ENCODE measurements at places on chromosomes 12 and 14. TPM values are rescaled to one million over a fixed set of nuclear protein-coding genes. Genes with fewer than 3 reads are reported as not detected.

DNA sequence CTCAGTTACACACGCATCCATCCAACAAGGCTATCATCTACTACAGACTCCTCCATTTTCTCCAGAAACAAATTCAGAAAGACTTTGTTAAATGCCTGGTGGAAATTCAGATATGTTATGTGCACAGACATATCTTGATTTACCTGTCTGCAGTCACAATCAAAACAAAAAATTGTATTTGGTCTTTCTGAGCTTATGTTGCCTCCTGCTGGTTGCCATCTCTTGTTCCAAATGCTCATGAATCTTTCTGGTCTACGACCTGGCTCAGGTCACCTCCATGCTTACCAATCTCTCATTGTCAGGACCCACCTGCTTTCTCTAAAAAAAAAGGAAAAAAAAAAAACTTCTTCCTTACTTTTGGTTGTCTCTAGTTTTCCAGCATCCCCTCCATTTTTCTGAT, 169.2 kb upstream of the PLXNC1 start:
- no peak for DNase-seq

- peak; percentile 17 for DNase-seq
These were observed 99.5 kb downstream of the CALM1 start for GRCh38 chr14:90496379-90496778.

DNA sequence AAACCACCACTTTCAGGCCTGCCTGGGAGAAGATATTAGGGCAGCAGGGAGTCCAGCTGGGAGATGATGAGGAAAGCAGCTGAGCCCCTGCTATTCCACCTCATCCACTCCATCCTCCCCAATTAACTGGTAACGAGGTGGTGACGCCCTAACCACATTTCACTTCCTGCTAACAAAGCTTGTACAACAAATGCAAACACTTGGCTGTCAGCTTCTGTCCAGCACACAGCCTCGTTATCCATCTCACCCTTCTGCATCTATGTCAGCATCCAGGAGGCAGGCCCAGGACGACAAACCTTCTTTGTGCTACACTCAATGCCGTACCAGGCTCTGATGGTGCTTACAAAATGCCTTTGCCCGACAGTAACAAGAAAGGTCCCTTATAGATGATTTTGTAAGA, 225.4 kb downstream of the APAF1 start:
- DNase-seq = no peak

- DNase-seq = no peak
These were observed 140.3 kb upstream of the SEL1L start for GRCh38 chr14:81673930-81674329.

Gene RASAL1
- total RNA-seq = not detected

- peak; percentile 66 for DNase-seq
These were observed 36.2 kb downstream of the TMEM120B start for GRCh38 chr12:121748571-121749265.

DNA sequence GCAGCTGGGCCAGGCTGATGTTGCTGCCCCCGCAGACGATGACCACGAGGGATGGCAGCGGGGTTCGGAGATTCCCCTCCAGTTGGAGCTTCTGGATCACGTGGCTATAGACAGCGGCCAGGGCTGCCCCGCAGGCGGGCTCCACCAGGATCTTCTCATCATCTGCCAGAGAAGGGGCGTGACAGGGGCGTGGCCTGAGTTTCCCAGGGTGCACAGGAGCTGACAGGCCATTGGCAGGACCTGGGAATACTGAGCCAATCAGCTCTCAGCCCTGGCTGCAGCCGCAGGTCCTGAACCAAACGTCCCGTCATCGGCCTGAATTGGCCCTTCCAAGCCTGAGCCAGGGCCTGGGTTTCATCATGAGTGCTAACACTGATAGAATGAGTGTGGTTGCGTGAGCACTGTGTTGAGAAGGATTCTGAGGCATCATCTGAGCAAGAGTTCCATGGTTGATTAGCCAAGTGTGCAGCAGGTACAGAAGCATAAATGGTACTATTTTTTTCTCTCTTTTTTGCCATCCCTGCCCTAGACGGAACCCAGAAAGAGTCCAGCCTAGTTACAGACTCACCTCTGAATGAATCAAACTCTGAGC, 10.6 kb downstream of the SDS start:
- DNase-seq = peak; percentile 66

GRCh38 chr12:15146585-15146984, 74.6 kb downstream of the RERG start:
- DNase-seq = no peak

- no peak for DNase-seq
These were observed 3.6 kb downstream of the KRT83 start for GRCh38 chr12:52317468-52318052.

Gene ADAMTS20
- total RNA-seq = not detected

Gene GSC
- not detected for total RNA-seq

DNA sequence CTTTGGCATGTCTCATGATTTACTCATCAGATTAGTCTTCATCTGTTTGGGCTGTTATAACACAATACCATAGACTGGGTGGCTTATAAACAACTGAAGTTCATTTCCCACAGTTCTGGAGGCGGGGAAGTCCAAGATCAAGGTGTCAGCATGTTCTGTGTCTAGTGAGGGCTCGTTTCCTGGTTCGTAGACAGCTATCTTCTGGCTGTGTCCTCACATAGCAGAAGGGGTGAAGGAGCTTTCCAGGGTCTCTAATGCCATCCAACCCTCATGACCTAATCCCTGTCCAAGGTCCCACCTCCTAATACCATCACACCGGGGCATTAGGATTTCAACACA, 30.8 kb upstream of the NRDE2 start:
- no peak for DNase-seq

Gene HOXC4
- 0.37 TPM for total RNA-seq

- DNase-seq = peak; percentile 69
These were observed 45.3 kb upstream of the ATP23 start for GRCh38 chr12:57896115-57896433.

DNA sequence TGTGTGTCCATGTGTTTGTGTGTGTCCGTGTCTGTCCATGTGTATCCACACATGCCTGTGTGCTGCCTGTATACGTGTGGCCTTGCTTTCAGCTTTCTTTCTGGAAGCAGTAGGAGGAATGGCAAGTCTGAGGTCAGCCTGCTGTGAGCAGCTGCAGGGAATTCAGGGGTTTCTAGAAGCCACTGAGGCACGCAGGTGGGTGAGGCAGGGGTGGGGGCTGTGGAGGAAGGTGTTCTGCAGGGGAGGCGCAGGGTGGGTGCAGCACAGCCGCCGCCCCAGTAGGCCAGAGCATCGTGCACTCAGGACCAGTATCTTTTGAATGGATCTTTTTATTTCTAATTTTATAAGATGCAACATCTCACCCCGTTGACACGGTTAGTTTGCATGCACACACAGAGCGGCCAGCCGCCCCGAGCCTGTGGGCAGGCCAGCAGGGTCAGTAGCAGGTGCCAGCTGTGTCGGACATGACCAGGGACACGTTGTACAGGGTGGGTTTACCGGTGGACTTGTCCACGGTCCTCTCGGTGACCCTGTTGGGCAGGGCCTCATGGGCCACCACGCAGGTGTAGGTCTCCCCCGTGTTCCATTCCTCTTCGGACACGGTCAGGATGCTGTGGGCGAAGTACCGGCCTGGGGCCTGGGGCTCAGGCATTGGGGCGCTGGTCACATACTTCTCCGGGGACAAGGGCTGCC, 327.7 kb downstream of the TMEM121 start:
- DNase-seq = no peak

DNA sequence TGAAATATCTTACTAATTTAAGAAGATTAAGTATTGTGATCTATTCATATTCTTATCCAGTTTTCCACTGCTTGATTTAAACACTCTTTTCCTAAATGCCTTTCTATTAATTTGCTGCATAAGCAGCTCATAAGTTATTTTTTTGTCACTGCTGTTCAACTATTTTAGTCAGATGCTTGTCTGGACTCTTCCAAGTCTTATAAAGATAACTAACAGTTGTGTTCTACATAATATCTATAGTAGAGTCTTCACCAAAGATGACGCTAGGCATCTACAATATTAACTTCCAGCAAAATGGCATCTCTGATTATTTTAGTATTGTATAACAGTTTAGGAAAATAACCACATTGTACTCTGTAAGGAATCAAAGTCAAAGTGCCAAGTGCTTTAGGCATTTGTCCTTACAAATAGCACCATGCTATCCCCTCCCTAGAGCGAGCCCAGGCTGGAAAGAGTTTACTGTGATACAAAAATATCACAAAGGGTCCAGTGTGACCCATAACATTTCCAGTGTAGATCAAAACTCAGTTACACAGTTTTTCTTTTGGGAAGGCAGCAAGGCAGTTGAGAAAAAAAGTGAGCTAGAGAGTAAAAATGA, 98.2 kb downstream of the DENND5B start:
- no peak for DNase-seq

DNA sequence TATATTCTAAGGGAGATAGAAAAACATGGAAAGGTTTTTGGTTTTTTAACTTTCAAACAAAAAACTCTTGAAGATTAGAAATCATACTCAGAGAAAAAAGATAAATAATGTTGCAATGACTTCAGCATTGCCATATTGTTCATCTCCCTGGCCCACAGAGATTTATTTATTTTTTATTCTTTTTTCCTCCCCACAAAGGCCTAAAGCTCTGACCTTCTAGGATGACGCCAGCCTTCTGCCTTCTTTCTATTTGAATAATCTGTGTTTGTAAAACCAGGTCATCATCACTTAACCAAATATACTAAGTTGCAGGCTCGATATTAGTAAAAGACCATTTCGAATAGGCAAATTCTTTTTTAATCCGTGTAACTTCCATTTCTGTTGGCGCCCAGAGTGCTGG, 4.4 kb upstream of the DCP1B start:
- no peak for DNase-seq

Gene KLRG1
- total RNA-seq = 8.0 TPM

Gene NPFF
- total RNA-seq = not detected

GRCh38 chr12:642633-643474, 20.4 kb downstream of the NINJ2 start:
- DNase-seq = peak; percentile 91

GRCh38 chr14:44339231-44339630, 167.9 kb downstream of the FSCB start:
- DNase-seq = no peak

- no peak for DNase-seq
These were observed 2.7 kb upstream of the KLC1 start for GRCh38 chr14:103626146-103626850.

DNA sequence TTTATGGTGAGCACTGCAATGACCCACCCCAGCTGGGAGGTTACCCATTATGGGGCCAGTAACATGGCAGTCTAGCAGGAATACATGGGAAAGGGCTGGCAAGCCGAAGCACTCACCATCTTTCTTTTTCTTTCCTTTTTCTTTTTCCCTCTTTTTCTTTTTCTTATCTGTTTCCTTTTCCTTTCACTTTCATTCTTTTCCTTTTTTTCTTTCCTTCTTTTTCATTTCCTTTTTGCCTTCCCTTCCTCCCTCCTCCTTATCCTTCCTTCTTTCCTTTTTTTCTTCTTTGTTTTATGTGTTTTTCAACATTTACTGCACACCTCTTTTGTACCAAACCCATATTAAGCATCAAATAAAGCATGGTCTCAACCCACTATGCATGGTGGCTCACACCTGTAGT, 501.1 kb downstream of the MED13L start:
- no peak for DNase-seq

DNA sequence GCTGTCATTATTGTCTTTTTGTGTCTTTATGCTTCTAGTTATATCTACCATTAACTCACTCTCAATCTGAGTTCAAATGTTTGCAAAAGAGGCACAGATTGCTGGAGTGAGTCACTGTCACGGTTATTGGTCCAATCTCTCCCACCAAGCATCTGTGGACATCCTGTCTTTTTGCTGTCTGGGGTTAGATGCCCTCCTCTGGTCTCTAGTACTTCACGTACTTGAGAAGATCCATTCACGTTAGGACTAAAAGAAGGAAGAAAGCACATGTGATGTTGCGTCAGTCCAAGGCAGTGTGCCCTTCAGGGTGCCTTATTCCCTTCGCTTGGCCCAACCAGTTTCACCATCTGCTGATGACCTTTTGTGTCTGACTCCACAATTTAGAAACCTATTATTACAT, 72.3 kb upstream of the STXBP6 start:
- no peak for DNase-seq

Gene OTOGL
- total RNA-seq = 25.9 TPM

Gene CCDC177
- not detected for total RNA-seq

DNA sequence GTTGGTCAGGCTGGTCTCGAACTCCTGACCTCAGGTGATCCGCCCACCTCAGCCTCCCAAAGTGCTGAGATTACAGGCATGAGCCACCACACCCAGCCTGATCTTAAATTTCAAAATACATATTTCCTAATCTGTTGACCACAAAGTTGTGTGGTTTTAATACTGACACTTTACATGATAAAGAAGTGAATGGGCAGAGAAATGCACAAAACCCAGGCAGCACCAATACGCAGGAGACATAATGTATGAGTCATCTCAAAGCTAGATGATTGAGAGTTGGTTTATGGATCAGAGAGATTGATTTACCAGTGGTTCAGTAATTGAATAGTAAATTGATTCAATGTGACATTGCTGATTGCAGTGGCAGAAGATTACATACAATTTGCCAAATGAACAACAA, 19.2 kb upstream of the PPP2R5E start:
- no peak for DNase-seq

DNA sequence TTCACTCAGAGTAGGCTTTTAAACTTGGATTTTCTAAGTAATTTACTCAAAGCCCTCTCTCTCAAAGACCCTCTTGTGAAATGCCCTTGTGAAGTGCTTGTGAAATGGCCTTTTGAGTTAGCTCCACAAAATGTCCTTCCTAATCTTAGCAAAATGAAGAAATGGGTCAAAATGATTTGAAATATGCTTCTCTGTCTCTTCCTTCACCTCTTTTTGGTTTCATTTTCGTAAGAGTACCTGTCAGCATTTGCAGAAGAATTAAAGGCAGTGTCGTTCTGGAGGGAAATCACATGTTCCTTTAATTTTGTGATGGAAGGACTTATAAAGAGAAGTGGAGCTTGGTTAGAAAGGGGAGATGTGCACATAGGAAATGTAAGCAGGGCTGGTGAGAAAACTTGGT, 93.7 kb downstream of the HMGA2 start:
- no peak for DNase-seq

Data from right cardiac atrium (tissue), 5 donors.